Mesendoderm (in vitro differentiated cells): ENCODE measurements at places on chromosomes 2 and 18.

DNA sequence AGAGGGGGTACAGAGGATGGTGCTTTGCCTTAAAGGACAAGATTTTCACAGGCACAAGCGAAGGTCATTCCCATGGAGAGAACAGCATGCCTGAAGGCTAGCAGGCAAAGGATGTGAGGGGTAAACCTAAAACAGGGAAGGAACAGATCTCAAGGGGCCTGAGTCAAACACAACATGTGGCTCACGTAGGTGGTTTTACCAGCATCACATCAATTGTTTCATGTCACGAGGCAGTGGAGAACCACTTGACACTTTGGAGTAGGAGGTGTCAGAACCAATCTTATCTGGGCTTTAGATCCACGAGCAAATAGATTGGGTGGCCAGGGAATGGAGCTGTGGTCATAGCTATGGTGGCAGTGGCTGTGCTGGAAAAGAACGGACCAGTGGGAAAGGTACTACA lies 8.4 kb downstream of the COX5B start:
- no peak overlapping the region for H3K27ac ChIP-seq
- no peaks in the 10 kb centered on the region for H3K4me1 ChIP-seq
- peaks cover 2% of the 10 kb centered on the region for H3K36me3 ChIP-seq
- H3K27me3 ChIP-seq: no peaks in the 10 kb centered on the region
- no peak overlapping the region for H3K4me3 ChIP-seq

DNA sequence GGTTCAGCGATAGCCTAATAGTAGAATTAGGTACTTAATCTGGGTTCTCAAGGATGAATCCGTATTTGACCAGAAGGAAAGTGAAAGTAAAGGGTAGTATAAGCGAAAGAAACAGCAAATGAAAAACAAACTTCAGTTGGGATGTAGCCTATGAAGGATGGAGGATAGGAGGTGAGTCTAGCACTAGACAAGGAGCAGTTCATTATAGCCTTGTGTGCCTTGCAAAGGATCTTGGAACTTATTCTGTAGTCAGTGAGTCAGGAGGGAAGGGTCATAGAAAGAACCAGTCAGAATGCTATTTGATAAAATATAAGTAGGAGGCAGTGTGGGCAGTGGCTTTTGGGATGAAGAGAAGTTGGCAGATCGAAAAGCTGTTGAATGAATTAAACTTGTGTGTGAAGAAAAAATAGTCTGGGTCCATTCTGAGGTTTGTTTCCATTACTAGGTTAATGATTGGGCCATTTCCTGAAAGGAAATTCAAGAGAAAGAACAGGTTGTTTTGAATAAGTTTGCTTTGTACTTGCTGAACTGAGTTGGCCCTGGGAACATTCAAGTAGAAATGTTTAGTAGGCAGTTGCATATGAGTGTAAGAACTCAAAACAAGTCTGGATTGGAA lies 48.5 kb downstream of the ANKRD12 start:
- no peak overlapping the region for H3K27ac ChIP-seq
- no peak for DNase-seq
- H3K27me3 ChIP-seq: no peaks in the 10 kb centered on the region
- H3K36me3 ChIP-seq: no peaks in the 10 kb centered on the region
- H3K4me1 ChIP-seq: no peaks in the 10 kb centered on the region

GRCh38 chr2:187509667-187510417 lies 44.4 kb downstream of the TFPI start:
- H3K4me3 ChIP-seq: no peak overlapping the region
- no peak overlapping the region for H3K27ac ChIP-seq
- peak; percentile 48 for DNase-seq
- peaks cover 4% of the 10 kb centered on the region for H3K4me1 ChIP-seq

GRCh38 chr2:3100386-3100785 lies 277.2 kb downstream of the EIPR1 start:
- DNase-seq: no peak
- H3K36me3 ChIP-seq: no peaks in the 10 kb centered on the region
- no peak overlapping the region for H3K4me3 ChIP-seq
- H3K27ac ChIP-seq: no peak overlapping the region
- H3K27me3 ChIP-seq: no peaks in the 10 kb centered on the region
